ENCODE measurements at places on chromosomes 7 and 10. TPM values are rescaled to one million over a fixed set of nuclear protein-coding genes. Genes with fewer than 3 reads are reported as not detected.
A peak's percentile ranks its signal among the peaks of the same experiment; 100 is the strongest.

EVX1 gene
- total RNA-seq, result not detected

GRCh38 chr10:31515819-31516402 lies 196.9 kb downstream of the ZEB1 start:
- DNase-seq, result no peak

GRCh38 chr7:13603661-13604060 lies 385.8 kb downstream of the ETV1 start:
- no peak for DNase-seq

GRCh38 chr7:38306914-38307313 lies 33.5 kb upstream of the TARP start:
- no peak for DNase-seq

DNA sequence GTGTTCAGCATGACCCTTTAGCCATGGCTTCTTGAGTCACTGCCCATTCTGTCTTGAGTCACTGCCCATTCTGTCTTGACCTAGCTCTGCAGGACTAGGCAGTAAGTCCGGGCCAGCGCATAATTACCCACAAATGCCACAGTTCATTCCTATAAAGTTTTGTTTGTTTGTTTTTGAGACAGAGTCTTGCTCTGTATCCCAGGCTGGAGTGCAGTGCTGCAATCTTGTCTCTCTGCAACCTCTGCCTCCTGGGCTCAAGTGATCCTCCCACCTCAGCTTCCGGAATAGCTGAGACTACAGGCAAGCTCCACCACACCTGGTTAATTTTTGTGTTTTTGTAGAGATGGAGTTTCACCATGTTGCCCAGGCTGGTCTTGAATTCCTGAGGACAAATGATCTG lies 32.7 kb upstream of the TARP start:
- DNase-seq, result no peak

DNA sequence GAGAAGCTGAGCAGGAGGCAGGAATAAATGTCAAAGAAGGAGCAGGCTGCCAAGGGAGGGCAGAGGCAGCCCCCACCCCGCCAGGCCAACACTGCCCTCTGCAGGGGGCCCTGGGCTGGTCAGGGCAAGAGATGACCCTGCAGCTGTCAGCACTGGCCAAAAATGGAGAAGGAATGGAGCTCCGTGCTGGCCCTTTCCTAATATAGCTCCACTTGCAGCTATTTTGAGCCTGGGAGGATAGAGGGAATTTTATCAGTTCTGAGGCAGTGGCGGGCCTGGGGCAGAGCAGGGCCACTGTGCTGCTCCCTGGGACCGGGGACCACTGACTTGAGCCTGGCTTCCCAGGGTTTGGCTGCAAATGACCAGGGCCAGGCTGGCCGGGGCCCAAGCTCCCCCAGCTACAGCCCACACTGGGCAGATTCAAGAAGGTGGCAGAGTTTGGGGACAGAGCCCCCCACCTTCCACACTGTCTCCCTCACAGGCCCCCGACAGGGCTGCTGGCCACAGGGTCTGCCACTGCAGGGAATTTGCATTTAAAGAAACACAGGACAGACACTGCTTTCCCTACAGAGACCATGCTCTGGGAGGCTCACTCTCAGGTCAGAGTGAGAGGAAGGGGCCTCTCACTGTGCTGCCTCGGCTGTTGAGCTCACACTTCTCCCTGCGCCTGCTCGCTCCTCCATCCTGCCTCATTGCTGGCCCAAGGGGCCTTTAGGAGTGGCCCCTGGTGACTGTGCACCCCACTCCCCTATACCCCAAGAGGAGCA lies 16.2 kb downstream of the LDB3 start:
- no peak for DNase-seq

LMBR1 gene
- total RNA-seq, result 70.7 TPM

DNA sequence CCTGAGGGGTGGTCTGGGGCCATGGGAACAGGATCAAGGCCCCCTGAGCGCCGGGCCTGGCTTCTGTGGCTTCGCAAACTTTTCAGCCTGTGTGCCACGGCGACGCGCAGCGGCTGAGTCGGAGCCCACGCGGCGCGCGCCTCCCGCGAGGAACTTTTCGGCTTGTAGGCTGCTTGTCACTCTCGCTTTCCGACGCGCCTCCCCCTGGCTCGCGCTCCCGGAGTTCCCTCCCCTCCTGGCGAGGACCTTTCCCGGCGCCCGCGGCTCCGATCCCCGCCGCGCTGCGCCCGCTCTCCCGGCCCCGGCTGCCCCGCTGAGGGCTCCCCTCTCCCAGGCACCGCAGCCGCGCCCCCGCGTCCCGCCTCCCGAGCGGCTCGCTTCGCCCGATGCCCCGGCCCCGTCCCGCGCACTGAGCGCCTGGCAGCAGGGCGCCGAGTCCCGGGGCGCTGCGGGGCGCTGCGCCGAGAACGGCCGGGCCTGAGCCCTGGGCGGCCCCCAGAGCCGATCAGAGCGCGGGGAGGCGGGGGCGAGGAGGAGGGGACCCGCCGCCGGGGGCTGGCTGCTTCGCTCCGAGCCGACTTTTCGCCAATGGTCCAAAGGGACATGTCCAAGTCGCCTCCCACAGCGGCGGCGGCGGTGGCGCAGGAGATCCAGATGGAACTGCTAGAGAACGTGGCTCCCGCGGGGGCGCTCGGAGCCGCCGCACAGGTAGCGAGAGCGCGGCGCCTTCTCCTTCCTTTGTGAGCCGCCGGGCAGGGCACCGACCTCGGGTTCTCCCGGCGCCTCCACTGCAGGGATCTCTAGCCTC lies at the start of gene CACNB2:
CACNB2 (plus strand) TSS at position 276 of the 808 bp plus-strand sequence.
- peak; percentile 30 for DNase-seq

DNA sequence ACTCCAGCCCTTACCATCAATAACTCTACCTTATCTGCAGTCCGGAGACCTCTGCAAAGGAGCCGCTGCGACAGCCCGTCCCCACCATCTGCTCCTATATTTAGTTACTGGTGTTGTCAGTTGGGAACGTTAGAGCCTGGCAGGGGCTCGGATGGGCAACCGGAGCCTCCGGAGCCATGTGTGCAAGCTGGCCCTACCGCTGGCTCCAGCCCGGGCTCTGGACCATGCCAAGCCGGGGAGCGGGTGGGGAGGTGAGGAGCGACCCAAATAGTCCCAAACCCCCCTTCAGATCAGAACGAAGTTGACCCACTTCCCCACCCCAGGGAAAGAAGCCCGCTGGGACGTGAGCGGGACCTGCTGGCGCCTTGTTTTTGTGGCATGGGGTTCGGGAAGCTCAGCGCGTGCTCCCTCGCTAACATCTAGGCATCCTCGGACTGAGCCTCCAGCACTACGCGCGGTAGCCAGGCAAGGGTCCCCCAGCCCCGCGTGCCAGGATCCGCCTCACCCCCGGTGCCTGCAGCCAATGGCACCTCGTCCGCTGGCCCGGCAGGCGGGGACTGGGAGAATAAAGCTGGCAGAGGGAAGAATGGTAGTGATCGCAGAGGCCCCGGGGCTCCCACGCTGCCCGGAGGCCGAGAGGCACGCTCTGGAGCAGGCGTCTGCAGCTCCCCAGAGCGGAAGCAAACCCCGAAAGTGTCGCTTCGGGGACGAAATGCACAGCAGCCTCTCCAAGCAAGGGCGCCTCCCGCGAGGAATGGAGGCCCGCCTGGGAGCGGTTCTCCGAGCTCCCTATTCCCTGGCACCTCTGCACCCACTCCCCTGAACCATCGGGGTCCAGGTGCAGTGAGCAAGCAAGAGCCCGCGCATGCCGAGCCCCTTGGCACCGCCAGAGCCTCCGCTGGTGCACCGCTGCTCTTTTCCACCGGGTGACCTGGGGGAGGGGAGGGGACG lies 679 bp downstream of the LRRC20 start:
- peak; percentile 10 for DNase-seq

CALML5 gene
- total RNA-seq, result 133 TPM

DNA sequence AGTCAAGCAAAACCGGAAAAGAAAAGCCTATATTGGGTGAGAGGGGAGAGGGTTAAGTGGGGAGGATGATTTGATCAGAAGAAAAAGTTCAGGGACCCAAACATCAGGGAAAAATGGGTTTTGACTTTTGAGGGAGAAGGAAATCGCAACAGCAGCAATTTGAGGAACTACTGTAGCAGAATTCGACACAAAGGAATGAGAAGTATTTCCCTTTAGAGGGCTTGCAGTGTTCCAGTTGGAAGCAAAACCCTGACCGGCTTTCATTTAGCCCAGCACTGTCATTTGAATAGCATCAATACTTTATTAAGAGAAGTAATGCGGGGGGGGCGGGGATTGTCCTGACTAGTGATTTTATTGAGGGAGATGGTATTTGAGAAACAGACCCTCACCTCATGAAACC lies 37.2 kb upstream of the GATA3 start:
- DNase-seq, result no peak

DNA sequence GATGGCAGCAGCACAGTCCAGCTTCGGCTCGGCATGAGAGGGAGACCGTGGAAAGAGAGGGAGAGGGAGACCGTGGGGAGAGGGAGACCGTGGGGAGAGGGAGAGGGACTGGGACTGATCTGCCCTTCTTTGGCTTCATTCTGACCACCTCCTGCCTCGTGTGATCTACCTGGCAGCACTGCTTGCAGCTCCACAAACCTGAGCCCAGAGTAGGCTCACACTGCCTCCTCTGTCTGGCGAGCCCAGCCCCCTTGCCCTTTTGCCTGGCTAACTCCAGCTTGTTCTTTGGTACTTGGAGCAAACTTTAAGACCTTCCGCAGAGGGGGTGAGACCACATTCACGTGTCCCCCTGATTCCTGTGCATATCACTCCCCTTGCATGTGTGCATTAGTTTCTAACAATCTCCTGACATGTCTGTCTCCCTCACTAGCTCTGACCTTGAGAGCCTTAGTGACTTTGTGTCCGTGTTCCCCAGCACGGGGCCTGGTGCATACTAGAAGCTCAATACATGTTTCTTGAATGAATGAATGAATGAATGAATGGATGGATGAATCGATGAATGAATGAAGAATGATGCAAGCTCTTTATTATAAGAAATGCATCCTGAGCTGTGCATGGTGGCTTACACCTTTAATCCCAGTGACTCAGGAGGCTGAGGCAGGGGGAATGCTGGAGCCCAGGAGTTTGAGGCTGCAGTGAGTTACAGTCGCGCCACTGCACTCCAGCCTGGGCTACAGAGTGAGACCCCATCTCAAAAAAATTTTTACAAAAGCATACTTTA lies 31.2 kb downstream of the UBTD1 start:
- no peak for DNase-seq

CALD1 gene
- 196 TPM for total RNA-seq

DNA sequence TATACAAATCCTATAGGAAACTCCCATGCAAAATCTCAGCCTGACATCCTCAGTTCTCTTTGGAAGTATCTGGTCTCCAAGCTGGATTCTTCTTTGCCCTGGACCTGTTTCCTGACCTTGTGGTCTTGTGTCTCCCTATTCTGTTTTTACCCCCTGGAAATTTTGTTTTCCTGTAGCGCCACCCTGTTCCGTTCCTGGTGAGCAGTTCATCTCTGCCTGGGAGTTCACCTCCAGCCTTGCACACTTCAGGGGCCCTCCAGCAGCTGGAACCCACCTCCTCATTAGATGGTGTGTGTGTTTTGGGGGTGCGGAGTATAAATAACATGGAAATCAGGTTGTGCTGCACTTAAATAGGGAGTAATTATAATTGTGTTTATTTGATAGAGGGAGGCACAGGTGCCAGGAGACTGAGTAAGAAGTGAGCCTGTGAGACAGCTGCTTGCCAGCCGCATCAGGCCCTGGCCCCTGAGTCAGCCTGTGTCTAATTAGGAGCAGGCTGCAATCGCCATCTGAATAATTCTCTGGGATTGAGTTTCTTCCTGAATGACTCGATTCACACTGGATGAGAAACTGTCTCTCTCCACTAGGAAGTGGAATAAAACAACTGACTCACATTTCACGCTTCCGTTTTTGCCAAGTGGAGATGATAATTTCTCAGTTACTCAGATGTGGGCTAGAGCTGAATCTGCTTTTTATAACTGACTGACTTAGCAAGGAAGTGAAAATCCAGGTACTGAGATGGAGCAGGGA lies 69.4 kb upstream of the HECTD2 start:
- DNase-seq, result peak; percentile 76

NEURL1 gene
- total RNA-seq, result 2.1 TPM

GRCh38 chr10:108003576-108003975 lies 839.1 kb upstream of the SORCS1 start:
- no peak for DNase-seq

AKR1C4 gene
- total RNA-seq, result not detected

CYP3A7 gene
- total RNA-seq, result 0.39 TPM

- DNase-seq, result no peak
Observed at GRCh38 chr10:26355241-26355640, 82.9 kb upstream of the APBB1IP start.

GRCh38 chr10:69475433-69475830 lies 24.2 kb downstream of the TSPAN15 start:
- no peak for DNase-seq

- no peak for DNase-seq
Observed at GRCh38 chr10:63077800-63078199, 55.3 kb upstream of the NRBF2 start.

C10orf105 gene
- under 0.01 TPM for total RNA-seq

PKD2L1 gene
- total RNA-seq, result not detected

CYP2C19 gene
- 0.69 TPM for total RNA-seq

DNA sequence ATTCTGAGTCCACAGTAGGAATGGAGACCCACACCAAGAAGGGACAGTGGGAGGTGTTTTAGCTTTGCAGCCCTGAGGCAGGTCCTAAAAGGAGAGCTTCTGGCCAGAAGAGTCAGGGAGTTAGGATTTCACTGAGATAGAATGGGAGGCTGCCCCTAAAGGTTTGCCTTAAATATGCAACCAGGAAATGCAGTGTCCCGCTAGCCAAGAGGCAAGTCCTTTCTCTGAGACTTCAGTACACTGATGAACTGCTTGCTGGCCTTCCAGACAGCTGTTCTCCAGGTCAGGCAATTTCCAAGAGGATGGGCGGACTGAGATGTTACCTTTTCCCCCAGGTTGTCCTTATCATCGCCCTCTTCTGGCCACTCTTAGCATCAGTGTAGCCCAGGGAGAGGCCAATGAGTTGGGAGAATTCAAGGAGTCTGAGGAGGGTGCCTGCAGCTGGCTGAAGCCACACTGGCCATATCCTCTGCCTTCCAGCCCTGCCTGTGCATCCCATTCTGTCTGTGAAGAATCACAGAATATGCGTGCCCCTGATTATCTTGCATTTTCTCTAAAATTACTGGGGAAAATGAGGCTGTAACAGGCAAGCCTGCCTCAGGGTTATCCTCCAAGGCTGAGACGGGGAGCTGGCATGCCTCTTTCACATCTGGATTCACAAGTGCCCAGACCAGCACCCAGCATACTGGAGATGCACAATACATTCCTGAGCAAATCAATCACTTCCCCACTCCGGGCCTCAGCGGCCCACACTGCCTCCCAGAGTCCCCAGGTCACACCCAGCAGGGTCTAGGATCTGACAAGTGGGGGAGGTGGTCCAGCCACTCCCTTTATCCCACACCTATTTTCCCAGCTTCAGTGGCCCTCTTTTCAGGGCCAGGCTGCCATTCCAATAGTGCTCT lies 2.4 kb downstream of the TLL2 start:
- DNase-seq, result no peak

BMS1 gene
- 13.5 TPM for total RNA-seq
